ENCODE measurements at places on chromosomes 13 and 19.
A peak's percentile ranks its signal among the peaks of the same experiment; 100 is the strongest.

DNA sequence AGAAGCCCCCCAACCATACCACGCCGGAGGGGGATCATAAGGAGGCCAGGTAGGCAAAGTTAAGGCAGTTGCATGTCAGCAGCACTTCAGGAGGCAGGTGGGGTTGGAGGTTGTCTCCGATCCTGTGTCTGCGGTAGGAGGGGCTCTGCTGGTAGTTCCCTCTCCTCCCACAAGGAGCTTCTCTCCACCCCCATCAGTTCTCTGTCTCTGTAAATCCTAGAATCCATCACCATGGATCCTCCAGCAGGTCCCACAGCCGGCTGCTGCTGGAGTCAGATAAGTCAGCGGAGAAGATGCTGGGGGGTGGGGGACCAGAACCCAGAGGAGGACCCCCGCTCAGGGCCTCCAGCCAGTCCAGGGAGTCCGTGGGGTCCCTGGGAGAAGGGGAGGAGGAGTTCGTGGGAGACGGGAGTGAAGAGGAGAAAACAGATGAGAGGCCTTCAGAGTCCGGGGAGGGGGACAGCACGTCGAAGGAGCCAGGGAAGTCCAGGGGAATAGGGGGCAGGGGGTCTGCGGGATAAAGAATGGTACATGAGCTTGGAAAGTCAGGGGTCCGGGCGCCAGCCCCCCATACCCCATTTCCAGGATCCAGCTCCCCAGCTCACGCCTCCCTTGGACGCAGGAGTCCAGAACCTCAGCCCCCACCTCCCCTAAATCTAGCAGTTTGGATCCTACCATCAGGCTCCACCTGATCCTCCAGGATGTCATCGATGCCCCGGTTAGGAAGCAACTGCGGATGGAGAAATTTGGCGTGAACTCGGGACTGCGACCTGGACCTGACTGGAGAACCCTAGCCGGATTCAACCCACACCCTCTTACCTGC is 6.3 kb downstream of the MAMSTR start:
- no peak for DNase-seq

DNA sequence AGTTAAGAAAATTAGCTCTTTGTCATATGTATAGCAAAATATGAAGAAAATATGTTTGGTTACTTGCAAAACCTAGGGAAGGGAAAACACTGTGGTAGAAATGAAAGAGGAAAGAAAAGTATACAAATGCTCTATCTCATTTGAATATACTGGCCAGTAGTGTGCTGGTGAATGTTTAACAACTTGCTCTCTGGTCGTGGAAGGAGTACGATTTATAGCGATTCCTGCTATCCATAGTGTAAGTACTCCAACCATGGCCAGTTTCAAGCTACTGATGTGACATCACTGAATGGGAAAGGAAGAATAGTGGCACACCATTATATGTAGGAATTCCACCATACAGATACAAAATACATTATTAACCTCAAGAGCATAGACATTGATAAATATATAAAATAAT is 9.3 kb downstream of the BORA start:
- DNase-seq, result no peak

- peak; percentile 89 for DNase-seq
Observed at GRCh38 chr13:113448885-113449692, 4.2 kb downstream of the ADPRHL1 start.

- DNase-seq, result no peak
Observed at GRCh38 chr19:39754971-39755370, 17.1 kb upstream of the CLC start.

DNA sequence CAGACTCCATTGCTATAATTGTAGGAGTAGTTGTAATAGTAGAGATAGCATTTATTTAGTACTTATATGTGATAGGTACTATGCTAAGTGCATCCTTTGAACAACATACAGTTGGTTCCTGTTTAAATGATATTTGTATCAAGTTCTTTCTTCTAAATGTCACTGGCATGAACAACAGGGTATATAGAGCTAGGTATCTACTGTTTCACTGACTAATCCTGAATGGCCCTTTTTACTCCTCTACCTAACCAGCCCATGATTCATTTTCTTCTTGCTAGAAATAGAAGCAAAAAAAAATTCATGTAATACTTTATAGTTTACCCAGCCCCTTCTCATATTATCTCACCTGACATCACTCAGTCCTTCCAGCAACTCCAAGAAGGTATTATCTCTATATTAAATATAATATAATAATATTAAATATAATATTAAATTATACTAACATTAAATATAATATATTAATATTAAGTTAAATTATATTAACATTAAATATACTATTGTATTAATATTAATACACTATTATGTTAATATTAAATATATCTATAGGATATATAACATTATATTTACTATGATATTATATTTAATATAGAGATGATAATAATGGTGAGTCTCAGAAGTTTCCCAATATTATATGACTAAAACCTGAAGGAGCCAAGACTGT is 74.2 kb downstream of the FRY start:
- no peak for DNase-seq

DNA sequence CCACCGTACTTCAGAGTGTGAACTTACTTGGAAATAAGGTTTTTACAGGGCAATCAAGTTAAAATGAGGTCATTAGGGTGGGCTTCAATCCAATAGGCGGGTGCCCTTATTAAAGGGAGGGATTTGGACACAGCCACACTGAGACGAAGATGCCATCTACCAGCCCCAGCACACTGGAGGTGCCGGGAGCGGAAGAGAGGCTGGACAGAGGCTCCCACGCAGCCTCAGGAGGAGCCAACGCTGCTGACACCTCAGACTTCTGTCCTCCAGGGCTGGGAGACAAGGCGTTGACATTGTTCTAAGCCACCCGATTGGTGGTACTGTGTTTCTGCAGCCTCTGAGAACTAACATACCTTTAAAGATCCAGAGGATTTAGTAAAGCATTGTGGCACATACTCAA is 12.6 kb upstream of the RAB20 start:
- DNase-seq, result no peak
